ENCODE measurements at places on chromosomes 7 and 10. TPM values are rescaled to one million over a fixed set of nuclear protein-coding genes. Genes with fewer than 3 reads are reported as not detected.

DNA sequence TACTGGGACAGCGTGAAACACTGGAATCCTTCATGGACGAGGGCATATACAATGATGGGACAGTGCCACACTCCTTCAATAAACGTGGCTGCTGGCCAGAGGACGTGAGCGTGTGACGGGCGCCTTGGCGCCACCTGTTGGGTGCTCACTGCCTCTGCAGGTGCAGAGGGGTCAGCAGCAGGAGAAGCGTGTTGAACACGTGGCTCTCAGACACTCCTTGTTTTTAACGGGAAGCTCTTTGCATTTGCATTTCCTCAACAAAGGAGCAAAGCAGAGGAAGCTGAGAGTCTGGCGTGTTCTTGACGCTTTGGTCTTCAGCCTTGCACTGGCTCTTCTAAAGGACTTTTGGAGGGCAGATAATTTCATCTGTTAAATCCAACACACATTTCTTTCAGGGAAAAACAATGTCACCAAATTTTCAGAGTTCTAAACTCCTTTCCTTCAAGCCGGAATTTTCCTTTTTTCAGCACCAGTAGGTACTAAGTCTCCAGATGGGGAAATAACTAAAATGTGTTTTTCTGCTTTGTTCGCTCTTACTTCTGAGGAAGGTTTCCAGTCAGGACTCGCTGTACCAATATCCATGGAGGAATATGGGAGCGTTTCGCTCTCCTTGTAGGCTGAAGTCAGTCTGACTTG, 2.9 kb upstream of the GET4 start:
- H3K27ac ChIP-seq: peak overlapping the region; percentile 17
- H3K36me3 ChIP-seq: no peaks in the 10 kb centered on the region
- peaks cover 18% of the 10 kb centered on the region for H3K4me1 ChIP-seq
- H3K27me3 ChIP-seq: no peaks in the 10 kb centered on the region
- peak; percentile 88 for DNase-seq

GRCh38 chr10:27717224-27717623, 28.4 kb downstream of the MKX start:
- no peaks in the 10 kb centered on the region for H3K27me3 ChIP-seq
- H3K4me1 ChIP-seq: no peaks in the 10 kb centered on the region
- no peak for DNase-seq

DNA sequence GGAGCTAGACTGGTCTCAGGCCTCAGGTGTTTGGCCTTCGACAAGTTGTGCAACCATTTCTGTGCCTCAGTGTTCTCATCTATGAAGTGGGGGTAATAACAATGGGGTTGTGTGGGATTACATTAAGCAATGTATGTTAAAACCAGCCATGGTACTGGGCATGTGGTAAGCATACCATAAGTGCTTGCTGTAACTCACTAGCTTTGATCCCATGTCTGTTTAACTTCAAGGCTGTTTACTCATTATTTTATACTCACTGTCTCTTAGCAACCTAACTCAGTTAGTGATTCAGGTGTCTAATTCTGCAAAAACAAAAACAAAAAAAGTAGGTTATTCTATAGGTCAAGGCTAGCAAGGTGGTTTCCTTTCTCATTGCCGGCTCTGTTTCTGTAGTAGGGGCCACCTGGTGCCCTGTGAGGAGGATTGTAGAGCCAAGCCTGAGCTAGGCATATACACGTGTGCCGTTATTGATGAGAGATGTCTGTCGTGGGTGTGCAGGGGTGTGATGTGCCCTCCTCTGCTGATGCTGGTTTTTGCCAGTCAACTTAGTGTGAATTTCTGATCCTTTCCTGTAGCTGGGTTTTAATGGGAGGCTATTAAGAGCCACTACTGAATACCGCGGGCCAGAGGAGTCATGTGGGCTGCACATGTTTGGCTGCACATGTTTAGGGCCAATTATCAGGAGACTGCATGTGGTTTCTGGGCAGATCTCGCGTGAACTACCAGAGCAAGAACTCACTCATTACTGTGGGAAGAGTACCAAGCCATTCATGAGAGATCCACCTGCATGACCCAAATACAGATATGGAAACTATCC, 56.2 kb downstream of the EEPD1 start:
- H3K4me3 ChIP-seq: no peak overlapping the region
- no peak for DNase-seq
- no peaks in the 10 kb centered on the region for H3K27me3 ChIP-seq
- H3K36me3 ChIP-seq: no peaks in the 10 kb centered on the region
- no peak overlapping the region for H3K27ac ChIP-seq

- H3K36me3 ChIP-seq: no peaks in the 10 kb centered on the region
- peak; percentile 13 for DNase-seq
- H3K27ac ChIP-seq: no peak overlapping the region
Measured at GRCh38 chr10:79342811-79343561, 4.3 kb upstream of the PPIF start.

DNA sequence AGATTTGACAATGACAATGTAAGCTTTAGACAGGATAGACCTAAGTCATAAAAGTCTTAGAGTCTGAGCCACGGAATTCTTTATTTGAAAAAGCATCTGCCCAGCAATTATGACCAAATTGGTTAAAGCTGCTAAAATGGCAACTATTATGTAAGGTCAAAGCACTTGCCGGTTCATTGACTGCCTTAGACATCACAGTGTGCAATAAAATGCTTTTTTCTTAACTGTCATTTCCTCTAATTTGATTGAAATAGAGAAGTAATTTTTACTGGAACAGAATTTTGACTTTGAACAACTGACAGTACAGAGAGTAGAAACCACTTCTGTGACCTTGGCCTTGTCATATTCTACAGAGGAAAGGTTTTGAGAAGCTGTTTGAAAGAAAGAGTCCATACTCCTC, 142.9 kb downstream of the THSD7A start:
- no peaks in the 10 kb centered on the region for H3K27me3 ChIP-seq
- no peak overlapping the region for H3K4me3 ChIP-seq
- H3K36me3 ChIP-seq: no peaks in the 10 kb centered on the region
- no peaks in the 10 kb centered on the region for H3K4me1 ChIP-seq
- no peak overlapping the region for H3K27ac ChIP-seq
- no peak for DNase-seq

DNA sequence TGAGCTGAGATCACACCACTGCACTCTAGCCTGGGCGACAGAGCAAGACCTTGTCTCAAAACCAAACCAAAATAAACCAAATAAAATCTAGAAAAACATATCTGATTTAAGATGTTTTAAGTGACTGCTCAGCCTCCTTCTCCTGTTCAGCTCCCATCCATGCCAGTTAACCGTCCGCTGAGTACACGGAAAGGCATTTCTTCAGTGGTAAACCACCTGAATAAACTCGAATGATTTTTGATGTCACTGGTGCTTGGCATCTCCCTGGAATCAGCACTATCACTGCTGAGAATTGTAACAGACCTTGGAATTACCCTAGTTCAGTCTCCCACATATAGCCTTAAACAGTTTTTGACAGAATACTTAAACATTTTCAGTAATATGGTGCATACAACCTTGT, 24.1 kb upstream of the NRCAM start:
- no peak overlapping the region for H3K27ac ChIP-seq
- no peak for DNase-seq
- H3K36me3 ChIP-seq: no peaks in the 10 kb centered on the region
- no peaks in the 10 kb centered on the region for H3K27me3 ChIP-seq
- no peak overlapping the region for H3K4me3 ChIP-seq
- H3K4me1 ChIP-seq: no peaks in the 10 kb centered on the region

DNA sequence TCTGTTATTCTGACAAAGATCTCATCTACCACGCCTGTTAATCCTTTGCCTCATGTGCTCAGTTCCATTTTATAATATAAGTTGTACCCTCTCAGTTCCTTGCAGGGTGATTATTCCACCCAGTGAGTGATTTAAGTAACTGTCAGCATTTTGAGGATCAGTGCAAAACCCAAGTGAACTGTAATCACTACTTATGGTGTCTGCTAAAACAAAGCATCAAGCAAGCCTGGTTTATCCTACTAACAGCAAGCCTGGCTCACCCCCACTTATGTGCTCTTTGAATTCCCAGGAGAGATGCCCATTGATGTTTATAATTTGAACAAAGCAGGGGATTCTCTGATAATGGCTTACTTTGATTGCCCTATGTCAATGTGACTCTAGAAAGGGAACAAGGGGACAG, 186.8 kb upstream of the LRGUK start:
- H3K4me1 ChIP-seq: no peaks in the 10 kb centered on the region
- no peaks in the 10 kb centered on the region for H3K27me3 ChIP-seq
- no peak overlapping the region for H3K4me3 ChIP-seq
- DNase-seq: no peak

GRCh38 chr10:4595719-4596319, 230.2 kb upstream of the AKR1E2 start:
- H3K4me1 ChIP-seq: no peaks in the 10 kb centered on the region
- no peak for DNase-seq
- no peak overlapping the region for H3K4me3 ChIP-seq
- no peaks in the 10 kb centered on the region for H3K36me3 ChIP-seq
- H3K27me3 ChIP-seq: no peaks in the 10 kb centered on the region

GRCh38 chr10:35517431-35518181, 87.5 kb upstream of the GJD4 start:
- H3K27ac ChIP-seq: no peak overlapping the region
- no peaks in the 10 kb centered on the region for H3K27me3 ChIP-seq
- no peak overlapping the region for H3K4me3 ChIP-seq
- no peak for DNase-seq
- H3K4me1 ChIP-seq: peaks cover 3% of the 10 kb centered on the region

DNA sequence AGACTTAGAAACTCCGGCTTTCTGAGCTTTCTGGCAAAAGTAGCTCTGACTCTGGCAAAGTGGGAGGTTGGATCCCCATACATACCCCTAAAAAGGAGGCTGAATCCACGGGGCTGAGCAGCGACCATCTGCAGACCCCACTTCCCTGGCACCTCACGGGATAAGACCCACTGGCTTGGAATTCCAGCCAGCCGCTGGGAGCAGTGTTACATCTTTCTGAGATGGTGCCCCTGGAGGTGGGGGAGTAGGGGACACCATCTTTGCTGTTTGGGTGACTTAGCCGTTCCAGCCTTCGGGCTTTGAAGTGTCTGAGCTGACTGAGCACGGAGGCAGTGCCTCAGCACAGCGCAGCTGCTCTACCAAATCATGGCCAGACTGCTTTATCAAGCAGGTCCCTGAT, 45.0 kb upstream of the GRM3 start:
- H3K4me3 ChIP-seq: no peak overlapping the region
- no peak for DNase-seq
- H3K27ac ChIP-seq: no peak overlapping the region
- no peaks in the 10 kb centered on the region for H3K36me3 ChIP-seq
- no peaks in the 10 kb centered on the region for H3K4me1 ChIP-seq
- H3K27me3 ChIP-seq: no peaks in the 10 kb centered on the region

DNA sequence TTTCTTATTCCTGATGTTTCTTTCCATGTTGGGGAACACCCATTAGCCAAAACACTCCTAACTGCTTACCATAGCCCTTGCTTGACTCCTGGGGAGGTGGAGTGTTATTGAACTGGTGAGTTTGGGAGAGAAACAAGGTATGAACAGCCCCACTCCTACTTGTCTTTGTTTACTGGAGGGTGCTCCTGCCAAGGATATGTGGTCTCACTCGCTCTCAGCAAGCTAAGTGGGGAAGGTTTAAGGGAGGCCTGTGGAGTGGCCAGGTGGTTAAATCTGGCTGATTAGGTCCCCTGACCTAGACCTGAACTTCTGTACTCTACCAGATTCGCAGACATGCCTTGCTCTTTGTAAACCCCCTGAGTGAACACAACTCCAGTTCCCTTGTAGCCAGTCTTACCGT, 300.1 kb downstream of the PTEN start:
- DNase-seq: no peak
- H3K27ac ChIP-seq: no peak overlapping the region

GRCh38 chr10:47094126-47094525, 182.9 kb downstream of the PTPN20 start:
- no peaks in the 10 kb centered on the region for H3K36me3 ChIP-seq

GRCh38 chr10:6269953-6270867, 67.5 kb downstream of the PFKFB3 start:
- no peaks in the 10 kb centered on the region for H3K27me3 ChIP-seq
- no peaks in the 10 kb centered on the region for H3K4me1 ChIP-seq
- H3K27ac ChIP-seq: no peak overlapping the region
- no peak for DNase-seq
- H3K36me3 ChIP-seq: no peaks in the 10 kb centered on the region

- peak within 1 kb of the TSS; percentile 23 for H3K27ac ChIP-seq
- H3K36me3 ChIP-seq: no peaks in the 10 kb centered on the region
- peaks cover 4% of the 10 kb centered on the region for H3K4me1 ChIP-seq
- no peaks in the 10 kb centered on the region for H3K27me3 ChIP-seq
Measured at GRCh38 chr7:45920502-45921380, at the start of gene IGFBP3. Gene IGFBP3 (minus strand): TSS chr7:45921272. CDS start chr7:45921140, 132 bp downstream.

- H3K4me1 ChIP-seq: no peaks in the 10 kb centered on the region
- H3K36me3 ChIP-seq: no peaks in the 10 kb centered on the region
- H3K27me3 ChIP-seq: no peaks in the 10 kb centered on the region
- H3K4me3 ChIP-seq: no peak overlapping the region
Measured at GRCh38 chr10:34954142-34954541, 136.0 kb downstream of the CUL2 start.

GRCh38 chr10:18068401-18068800, 71.8 kb upstream of the CACNB2 start:
- H3K36me3 ChIP-seq: no peaks in the 10 kb centered on the region
- DNase-seq: no peak
- H3K27ac ChIP-seq: no peak overlapping the region
- no peak overlapping the region for H3K4me3 ChIP-seq

DNA sequence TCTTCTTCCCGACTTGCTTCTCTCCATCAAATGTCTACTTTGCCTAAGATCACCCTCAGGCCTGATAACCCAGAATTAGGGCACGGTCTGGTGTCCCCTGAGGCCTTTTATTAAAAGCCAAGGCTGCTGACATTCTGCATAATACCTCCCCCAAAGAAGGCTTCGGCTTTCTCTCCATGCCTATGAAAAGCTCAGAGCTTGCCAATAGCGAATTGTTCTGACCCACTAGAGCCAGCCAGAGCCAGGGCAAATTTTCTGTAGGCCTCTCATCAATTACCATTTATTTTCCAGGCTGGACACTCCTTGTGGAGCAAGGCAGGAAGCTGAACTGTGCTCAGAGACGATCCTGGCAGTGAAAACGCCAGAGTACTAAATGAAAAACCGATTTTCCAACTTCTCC, 64.3 kb upstream of the ADRB1 start:
- H3K27me3 ChIP-seq: no peaks in the 10 kb centered on the region
- H3K27ac ChIP-seq: no peak overlapping the region
- H3K4me3 ChIP-seq: no peak overlapping the region
- no peak for DNase-seq
- H3K36me3 ChIP-seq: no peaks in the 10 kb centered on the region
- no peaks in the 10 kb centered on the region for H3K4me1 ChIP-seq

- H3K27me3 ChIP-seq: no peaks in the 10 kb centered on the region
- H3K36me3 ChIP-seq: no peaks in the 10 kb centered on the region
- H3K4me3 ChIP-seq: no peak overlapping the region
- no peak for DNase-seq
- H3K4me1 ChIP-seq: no peaks in the 10 kb centered on the region
Measured at GRCh38 chr10:53023411-53023810, 250.8 kb upstream of the MBL2 start.

GRCh38 chr7:3753868-3754267, 452.8 kb downstream of the SDK1 start:
- H3K4me3 ChIP-seq: no peak overlapping the region
- H3K4me1 ChIP-seq: no peaks in the 10 kb centered on the region

PNLIPRP3 gene
- total RNA-seq: not detected

GLI3 gene
- 10.3 TPM for total RNA-seq

SNX10 gene
- total RNA-seq: 1.4 TPM

IDI2 gene
- total RNA-seq: not detected

MCM10 gene
- 1.4 TPM for total RNA-seq
